ENCODE measurements at places on chromosomes 3 and 15. TPM values are rescaled to one million over a fixed set of nuclear protein-coding genes. Genes with fewer than 3 reads are reported as not detected.

Gene CRYGS
- 3.8 TPM for total RNA-seq

DNA sequence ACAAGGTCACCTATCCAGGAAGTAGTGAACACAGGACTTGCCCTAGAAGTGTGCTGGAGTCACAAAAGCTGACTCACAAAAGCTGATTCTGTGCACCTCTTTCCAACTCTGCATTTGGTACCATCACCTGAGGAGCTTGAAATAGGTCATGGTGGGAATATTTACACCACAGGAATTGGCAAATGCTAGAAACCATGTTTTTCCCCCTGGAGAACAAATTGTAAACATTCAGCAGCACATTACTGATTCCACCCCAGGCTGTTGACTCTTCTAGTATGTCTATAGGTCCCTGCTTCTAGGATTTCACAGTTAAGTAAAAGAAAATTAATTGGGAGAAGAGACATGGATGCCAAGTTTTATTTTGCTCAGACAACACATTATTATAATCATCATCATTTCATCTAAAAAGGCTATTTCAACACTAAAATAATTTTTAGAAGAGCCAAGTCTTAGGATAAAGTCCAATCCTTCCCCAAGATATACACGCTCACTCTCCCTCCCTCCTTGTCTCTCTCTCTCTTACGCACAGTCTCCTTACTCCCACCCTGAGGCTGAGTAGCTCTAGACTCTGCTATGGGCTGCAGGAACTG is 24.7 kb downstream of the CACNA2D2 start:
- H3K27ac ChIP-seq, result no peak overlapping the region
- H3K4me3 ChIP-seq, result no peak overlapping the region
- H3K27me3 ChIP-seq, result no peaks in the 10 kb centered on the region
- DNase-seq, result no peak

DNA sequence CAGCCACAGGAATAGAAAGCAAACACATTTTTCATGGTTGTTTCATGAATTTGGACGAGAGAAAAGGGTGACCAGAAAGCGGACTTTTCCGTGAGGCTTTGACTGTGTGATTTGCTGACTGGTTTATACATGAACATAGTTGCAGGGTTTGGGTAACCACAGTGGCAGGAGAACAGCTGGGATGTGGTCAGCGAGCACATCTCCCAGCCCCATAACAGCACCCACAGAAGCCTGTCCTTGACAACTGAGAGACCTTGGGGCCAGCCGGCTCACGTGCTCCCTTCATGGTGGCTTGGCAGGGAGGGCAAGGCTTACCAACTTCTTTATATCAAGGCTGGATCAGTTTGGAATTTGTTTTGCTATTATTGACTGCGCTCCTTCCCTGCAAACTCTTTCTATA is 13.2 kb upstream of the RGMA start:
- no peak overlapping the region for H3K4me3 ChIP-seq
- no peak for DNase-seq
- peaks cover 4% of the 10 kb centered on the region for H3K27me3 ChIP-seq
- no peaks in the 10 kb centered on the region for H3K4me1 ChIP-seq

DNA sequence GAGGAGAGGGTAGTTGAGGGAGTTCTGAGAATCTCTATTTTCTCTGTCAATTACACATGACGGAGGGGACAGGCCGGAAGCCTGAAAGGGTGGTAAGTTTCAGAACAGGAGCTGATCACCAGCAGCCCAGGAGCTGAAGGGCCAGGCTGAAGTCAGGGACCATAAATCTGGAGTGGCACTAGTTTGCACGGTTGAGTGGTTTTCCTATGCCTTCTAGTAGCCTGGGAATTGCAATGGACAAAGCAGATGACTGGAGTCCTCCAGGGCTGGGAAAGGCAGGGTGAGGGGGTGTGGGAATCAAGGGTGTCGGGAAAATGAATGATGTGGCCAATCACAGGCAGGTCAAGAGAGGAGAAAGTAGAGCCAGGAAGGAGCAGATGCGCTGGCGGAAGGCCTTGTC is 72.5 kb downstream of the MAGEF1 start:
- DNase-seq, result no peak
- no peaks in the 10 kb centered on the region for H3K27me3 ChIP-seq
- H3K4me3 ChIP-seq, result no peak overlapping the region
- no peaks in the 10 kb centered on the region for H3K4me1 ChIP-seq

- no peak for DNase-seq
- H3K36me3 ChIP-seq, result no peaks in the 10 kb centered on the region
- H3K27ac ChIP-seq, result no peak overlapping the region
- peaks cover 3% of the 10 kb centered on the region for H3K4me1 ChIP-seq
- no peaks in the 10 kb centered on the region for H3K27me3 ChIP-seq
These were observed 527.9 kb upstream of the NAALADL2 start for GRCh38 chr3:174331095-174331800.

- H3K4me3 ChIP-seq, result no peak overlapping the region
- H3K27me3 ChIP-seq, result no peaks in the 10 kb centered on the region
- H3K27ac ChIP-seq, result no peak overlapping the region
- no peaks in the 10 kb centered on the region for H3K4me1 ChIP-seq
These were observed 8.1 kb upstream of the PRR23E start for GRCh38 chr3:127184870-127185216.

DNA sequence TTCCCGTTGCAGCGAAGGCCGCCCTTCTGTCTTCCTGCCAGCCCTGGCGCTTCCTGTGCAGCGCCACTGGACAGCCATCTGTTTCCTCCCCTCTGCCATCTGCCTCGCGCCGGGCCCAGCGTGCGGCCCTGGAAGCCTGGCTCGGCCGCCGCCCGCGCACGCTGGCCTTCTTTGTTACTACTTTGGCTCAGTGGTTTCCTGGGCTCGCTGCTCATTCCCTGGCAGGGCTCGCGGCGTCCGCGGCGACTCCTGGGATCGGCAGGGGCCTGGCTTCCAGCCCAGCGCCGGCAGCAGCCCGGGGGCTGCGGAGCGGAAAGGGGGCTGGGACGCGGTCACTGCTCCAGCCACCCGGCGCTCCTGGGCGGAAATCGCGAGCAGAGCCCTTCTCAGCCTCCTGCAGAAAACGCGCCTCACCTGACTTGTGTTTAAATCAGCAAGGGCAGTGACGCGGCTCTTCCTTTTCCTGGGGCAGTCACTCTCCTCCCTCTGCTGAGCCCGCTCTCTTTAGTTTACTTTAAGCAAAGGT is 10.0 kb downstream of the CMTM7 start:
- peaks cover 72% of the 10 kb centered on the region for H3K4me1 ChIP-seq
- H3K27ac ChIP-seq, result peak overlapping the region; percentile 93
- H3K36me3 ChIP-seq, result no peaks in the 10 kb centered on the region
- peak; percentile 87 for DNase-seq
- no peaks in the 10 kb centered on the region for H3K27me3 ChIP-seq

DNA sequence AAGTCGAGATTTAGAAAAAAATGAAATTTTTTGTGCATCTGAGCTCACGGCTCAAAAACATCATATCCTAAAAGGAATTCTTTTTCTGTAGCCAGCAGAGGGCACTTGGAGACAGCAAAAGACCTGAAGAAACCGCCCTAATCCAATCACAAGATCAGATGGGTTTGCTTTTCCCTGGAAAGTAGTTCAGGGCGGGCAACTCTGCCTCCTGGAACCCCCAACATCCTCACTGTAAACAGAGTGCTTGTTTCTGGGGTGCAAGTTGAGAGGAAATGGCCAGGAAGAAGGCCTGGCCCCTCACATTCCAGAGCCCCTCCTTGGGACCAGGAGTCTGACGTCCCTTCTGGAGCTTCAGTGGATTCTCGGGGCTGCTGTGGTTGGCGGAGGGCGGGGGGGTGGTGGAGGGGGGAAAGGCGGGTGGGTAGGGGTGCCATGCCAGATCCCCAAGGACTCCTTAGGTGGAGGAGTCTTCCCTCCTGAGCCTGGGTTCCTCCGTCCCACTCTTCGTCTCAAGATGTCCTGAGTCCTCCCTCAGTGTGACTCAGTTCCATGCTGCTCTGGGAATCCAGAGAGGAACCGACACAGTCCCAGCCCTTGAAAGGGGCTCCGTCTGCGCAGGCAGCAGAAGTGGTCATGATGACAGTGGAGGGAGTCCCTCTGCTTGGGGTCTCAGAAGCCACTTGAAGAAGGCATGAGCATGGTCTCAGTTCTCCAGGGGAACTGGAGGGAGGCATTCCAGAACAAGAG is 35.9 kb downstream of the CCK start:
- no peaks in the 10 kb centered on the region for H3K4me1 ChIP-seq
- no peak overlapping the region for H3K4me3 ChIP-seq
- no peak for DNase-seq
- no peaks in the 10 kb centered on the region for H3K36me3 ChIP-seq

Gene GOLGA8R
- 5.3 TPM for total RNA-seq

GRCh38 chr15:68186671-68187397 is 18.3 kb downstream of the CALML4 start:
- no peak overlapping the region for H3K27ac ChIP-seq
- peaks cover 13% of the 10 kb centered on the region for H3K4me1 ChIP-seq
- no peak for DNase-seq
- H3K36me3 ChIP-seq, result peaks cover 91% of the 10 kb centered on the region

Gene SENP8
- total RNA-seq, result 3.3 TPM

Measured in upper lobe of right lung (tissue), 1 donor.